ENCODE measurements at places on chromosomes 11 and 22. TPM values are rescaled to one million over a fixed set of nuclear protein-coding genes. Genes with fewer than 3 reads are reported as not detected.

Gene APOL1
- 9.8 TPM for total RNA-seq

Gene DDX6
- total RNA-seq, result 153 TPM

Gene MRPL16
- 53.0 TPM for total RNA-seq

Gene GAL3ST1
- 0.11 TPM for total RNA-seq
